GM19239 (cell line): ENCODE measurements at places on chromosomes 4 and X.

DNA sequence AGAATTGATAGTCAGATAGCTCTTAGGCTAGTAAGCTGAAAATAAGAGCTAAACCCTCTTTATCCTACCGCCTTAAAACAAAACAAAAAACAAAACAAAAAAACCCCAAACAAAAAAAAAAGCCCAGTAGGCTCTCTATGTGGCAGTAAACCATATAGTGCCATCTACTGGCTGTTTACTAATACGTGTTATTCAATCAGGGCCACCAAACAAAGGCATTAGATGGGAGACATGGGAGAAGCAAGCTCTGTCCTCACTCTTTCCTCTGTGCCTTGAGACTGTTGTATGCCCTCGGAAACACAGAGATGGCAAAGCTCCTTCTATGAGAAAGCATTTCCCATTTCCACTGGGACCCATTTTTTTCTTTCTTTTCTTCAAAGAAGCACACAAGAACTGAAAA lies 148.8 kb upstream of the MID1 start:
- DNase-seq = no peak

- DNase-seq = no peak
Measured at GRCh38 chr4:39061457-39061856, 575 bp upstream of the KLHL5 start.

- DNase-seq = no peak
Measured at GRCh38 chr4:124903995-124904722, 191.6 kb upstream of the ANKRD50 start.

DNA sequence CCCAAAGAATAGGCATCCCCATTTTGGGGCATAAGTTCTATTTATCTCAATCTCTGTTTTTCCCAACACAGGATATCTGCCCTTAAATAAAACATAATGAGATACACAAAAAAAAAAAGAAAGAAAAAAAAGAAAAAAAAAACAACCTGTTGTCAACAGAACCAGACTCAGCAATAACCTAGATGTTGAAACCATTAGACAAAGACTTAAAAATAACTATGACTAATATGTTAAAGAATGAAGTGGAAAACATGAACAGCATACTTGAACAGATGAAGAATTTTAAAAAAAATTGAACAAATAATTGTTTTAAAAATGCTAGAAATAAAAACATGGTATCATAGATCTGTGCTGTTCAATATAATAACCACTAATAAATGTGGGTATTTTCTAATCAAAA lies 93.4 kb upstream of the RXFP1 start:
- DNase-seq = no peak

DNA sequence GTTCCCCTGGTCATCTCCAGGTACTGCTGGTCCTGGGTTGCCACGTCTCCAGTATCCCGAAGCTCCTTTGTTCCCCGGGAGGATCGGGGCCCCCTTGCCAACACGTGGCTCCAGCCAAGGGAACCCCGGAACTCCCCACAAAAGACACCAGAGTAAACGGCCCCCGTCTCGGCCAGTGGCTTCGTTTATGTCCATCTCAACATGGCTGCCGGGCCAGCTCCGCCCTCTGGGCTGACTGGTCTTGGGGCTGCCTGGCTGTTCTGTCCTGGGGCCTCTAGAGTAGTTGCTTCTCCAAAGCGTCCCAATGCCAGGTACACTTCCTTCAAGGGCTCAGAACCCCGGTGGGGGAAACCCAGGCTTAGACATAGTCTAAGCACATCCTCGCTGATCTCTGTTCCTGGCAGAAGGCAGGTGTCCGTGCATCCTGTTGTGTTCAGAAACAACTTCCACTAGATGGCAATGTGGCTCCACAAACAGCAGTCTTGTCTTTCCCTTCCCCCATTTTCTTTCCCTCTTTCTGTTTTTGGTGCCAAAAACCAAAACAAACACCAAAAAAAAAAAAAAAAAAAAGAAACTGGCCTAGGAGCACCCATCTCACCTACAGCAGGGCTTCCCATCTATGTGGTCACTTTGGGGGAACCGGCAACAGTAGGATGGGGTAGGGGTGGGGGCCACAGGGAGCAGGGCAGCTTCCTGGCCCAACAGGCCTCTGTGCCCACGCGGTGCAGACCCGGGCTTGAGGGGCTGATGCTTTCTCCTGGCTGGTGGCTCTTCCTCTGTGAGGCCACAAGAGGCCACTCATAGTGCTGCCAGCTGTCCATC lies 35.3 kb downstream of the NBDY start:
- DNase-seq = peak; percentile 44

DNA sequence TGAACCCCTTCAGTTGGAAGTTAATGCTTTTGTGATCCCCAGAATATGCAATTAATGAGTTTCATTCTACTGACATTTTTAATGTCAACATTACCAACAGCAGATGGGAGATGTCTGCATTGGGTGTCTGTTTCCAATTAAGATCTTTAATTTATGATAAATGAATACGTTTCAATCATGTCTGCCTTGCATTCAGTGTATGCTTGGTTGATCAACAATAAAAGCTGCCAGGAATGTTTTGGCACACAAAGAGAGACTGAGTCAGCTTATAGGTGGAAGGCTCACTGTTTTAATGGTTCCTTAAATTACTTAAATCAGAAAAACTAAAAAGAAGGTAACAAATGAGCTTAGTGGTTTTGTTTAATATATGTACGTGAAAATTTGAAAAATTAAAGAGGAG lies 359.9 kb upstream of the CNKSR2 start:
- no peak for DNase-seq

GRCh38 chr4:56425518-56425917 lies 9.9 kb downstream of the PPAT start:
- DNase-seq = no peak

DNA sequence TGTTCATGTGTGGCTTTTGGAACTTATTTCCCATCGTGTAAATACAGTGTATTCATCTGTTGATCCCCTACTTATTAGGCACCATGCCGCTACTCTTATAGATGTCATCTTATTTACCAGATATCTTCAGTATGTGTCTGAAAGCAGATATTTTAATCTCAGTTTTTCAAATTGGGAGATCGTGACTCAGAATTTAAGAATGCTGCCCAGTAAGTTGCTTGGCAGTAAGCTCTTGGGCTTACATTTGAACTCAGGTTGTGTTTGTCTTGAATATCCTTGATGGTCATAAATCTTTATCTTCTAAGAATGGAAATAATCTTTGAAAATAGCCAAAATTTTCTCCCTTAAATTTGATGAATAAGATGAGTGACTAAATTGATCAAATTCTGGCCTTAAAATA lies 45.9 kb upstream of the RPA4 start:
- DNase-seq = no peak

- DNase-seq = no peak
Measured at GRCh38 chr4:70544279-70544868, 26.0 kb downstream of the AMTN start.

GRCh38 chr4:54687887-54688841 lies 30.4 kb downstream of the KIT start:
- no peak for DNase-seq
